ENCODE measurements at places on chromosomes 6 and 20. TPM values are rescaled to one million over a fixed set of nuclear protein-coding genes. Genes with fewer than 3 reads are reported as not detected.

DNA sequence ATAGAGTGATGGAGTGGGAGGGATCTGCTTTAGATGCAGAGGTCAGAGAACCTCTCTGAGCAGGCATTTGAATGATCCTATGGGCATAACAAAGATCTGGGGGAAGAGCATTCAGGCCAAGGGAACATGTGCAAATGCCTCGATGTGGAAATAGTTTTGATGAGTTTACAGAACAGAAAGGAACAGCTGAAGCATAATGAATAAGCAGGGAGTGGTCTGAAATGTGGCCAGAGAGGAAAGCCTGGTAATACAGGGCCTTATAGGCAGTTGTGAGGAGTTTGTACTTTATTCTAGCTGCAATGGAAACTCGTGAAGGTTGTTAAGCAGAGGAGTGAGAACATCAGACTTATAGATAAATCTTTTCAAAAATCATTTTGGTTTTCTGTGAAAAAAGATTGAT is 33.0 kb upstream of the ME1 start:
- no peak for DNase-seq

The GRM4 gene
- not detected for total RNA-seq

The MUCL3 gene
- total RNA-seq, result 0.03 TPM

The TSHZ2 gene
- 8.4 TPM for total RNA-seq

DNA sequence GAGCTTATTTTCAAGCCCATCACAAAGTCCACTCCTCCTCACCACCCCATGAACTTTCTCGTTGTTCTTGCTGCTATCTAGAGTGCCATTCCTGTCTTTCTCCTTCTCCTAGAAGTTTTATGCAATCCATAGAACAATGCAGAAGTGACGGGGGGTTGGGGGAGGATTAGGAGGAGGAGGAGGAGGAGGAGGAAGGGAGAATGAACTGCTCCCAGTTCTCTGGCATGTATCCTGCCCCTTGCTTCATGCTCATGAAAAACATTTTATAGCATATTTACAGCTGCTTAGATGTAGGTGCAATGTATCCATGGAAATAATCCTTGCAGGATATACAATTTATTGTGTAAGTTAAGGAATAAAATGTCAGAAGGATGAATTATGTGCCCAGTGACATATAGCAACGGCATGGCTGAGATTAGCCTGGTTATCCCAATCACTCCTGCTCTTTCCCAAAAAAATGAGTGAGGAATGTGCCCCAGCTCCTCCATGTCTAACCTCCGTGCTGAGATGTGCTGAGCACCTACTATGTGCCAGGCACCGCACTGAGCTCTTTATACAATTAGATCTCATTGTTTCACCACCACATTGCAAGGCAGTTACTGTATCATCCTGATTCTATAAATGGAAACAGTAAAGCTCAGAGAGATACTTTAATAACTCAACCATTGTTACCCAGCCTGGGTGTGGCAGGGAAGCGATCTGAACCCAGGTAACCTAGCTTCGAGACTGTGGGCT is 41.6 kb upstream of the TFAP2C start:
- DNase-seq, result no peak

The RAD21L1 gene
- total RNA-seq, result not detected

DNA sequence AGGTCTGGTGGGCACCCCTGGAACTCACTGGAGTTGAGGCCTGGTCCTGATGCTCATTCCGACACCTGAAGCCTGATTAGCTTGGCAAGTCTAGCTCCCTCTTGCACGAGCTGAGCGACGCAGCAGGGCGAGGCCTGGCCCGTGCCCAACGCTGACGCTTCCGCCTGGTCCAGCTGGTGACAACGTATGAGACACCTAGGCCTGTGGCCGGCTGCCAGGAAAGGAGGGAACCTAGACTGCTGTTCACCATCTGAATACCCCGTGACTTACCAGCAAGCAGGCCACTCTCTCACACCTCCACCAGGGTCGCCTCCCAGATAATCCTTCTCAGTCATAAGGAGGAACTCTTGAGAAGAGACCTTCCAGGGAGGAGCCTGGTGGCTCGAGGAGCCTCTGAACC is 24.5 kb downstream of the YTHDF1 start:
- DNase-seq, result no peak

- DNase-seq, result no peak
Measured at GRCh38 chr20:47970282-47970903, 185.1 kb upstream of the SULF2 start.

DNA sequence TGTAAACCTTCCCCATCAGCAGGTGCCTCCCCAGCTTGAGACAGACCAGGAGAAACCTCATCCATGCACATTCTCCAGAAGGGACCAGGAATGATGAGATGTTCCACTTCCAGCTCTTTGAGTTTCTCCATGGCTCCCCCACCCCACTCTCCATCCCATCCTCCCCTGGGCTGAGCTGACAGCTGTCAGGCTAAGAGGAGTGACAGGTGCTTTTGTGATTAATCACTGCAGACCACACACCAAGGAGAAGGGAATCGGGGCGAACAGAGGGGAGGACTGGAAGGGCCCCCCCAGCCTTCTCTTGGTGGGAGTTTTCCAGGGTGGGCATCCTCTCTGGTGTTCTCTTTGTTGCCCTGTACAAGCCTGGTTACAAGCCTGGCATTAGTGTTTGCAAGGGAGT is 56.1 kb upstream of the ZFAND3 start:
- no peak for DNase-seq

GRCh38 chr20:9137001-9137400 is 68.1 kb downstream of the PLCB4 start:
- DNase-seq, result no peak

GRCh38 chr6:111478064-111478476 is 4.9 kb downstream of the REV3L start:
- no peak for DNase-seq

The MOG gene
- not detected for total RNA-seq

- no peak for DNase-seq
Measured at GRCh38 chr6:127966616-127967015, 65.8 kb upstream of the THEMIS start.

DNA sequence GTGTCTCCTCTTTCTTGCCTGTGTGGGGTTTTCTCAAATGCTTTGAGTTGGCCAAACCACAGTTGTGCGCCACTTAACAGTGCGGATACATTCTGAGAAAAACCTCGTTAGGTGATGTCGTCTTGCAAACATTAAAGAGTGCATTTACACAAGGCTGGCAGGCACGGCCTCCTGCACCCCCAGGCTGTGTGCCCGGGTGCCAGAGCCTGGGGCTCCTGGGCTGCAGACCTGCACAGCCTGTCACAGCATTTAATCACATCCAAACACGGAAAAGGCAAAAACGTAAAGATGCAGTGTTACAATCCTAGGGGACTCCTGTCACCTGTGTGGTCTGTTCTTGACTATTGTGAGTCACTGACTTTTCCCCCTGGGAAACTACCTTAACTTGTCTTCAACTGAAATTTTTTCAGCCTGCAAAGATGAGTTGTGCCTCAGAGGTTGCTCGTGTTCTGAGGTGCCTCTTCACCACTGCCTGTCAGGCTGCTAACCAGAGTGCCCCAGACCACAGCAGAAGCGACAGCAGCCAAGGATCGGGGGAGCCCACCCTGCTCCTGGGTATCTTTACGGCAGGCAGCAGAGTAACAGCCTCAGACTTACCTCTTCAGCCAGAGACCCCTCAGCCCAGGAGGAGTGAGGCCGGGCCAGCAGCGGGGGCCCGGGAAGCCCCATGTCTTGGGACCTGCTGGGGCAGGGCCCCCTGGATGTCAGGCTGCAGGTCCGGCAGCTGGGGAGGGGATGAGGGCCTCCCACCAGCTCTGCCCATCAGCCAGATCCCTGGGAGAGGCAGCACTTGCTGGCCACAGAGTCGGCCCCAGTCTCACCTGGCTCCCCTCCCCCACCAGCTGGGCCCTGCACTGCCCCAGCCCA is 683 bp upstream of the C20orf204 start:
- DNase-seq, result peak; percentile 34

DNA sequence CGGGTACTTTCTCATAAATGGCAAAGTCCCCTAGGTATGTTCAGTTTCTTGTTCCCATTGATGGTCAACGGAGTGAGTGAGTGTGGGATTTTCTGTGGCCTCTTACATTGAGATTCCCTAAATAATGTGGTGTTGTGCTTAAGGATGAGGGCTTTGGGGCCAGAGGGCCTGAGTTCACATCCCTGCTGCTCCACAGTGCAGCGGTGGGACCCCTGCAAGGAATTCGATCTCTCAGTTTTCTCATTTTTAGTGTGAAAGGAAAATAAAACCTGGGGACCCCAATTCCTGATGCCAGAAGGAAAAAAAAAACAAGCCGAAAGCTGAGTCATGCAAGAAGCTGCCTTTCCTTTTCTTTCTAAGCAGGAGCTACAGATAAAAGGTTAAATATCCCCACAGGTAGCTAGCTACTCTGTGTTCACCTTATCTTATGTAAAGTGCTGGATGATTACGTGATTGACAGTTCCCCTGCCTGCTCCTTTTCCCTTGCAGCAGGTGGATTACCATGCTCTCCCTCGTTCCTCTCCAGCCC is 120.2 kb upstream of the CLDN20 start:
- no peak for DNase-seq

The BPIFB4 gene
- not detected for total RNA-seq

GRCh38 chr20:10239954-10240353 is 21.3 kb downstream of the SNAP25 start:
- DNase-seq, result no peak

The SUMO4 gene
- total RNA-seq, result 2.7 TPM

DNA sequence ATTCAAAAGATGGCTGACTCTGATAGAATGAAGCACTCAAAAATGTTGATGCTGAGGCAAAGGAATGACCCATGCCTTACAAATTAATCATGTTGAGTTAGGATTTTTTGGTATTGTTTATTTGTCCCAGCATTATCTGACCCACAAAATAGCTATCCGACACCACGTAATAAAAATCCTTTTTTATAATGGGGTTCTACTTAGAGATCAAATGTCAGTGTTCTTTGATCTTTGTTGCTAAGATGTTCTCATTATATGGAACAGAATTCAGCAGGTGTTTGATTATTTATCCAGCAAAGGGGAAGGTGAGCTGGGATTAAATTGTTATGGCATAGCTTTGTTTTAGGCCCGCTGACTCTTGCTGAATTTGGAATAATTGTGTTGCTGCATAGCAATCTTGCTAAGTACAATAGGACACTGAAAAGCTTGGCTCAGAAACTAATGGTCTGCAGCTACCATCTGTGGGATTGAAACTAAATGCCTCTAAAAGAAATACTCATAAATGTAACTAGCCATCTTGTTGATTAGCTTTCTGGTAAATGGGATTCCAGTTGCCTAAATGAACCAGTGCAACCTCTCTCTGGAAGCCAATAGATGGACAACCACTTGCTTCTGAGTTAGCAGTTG is 180.2 kb upstream of the HDAC2 start:
- DNase-seq, result no peak

The DEFB124 gene
- not detected for total RNA-seq

GRCh38 chr6:38169221-38169976 is 349.9 kb downstream of the ZFAND3 start:
- DNase-seq, result no peak

DNA sequence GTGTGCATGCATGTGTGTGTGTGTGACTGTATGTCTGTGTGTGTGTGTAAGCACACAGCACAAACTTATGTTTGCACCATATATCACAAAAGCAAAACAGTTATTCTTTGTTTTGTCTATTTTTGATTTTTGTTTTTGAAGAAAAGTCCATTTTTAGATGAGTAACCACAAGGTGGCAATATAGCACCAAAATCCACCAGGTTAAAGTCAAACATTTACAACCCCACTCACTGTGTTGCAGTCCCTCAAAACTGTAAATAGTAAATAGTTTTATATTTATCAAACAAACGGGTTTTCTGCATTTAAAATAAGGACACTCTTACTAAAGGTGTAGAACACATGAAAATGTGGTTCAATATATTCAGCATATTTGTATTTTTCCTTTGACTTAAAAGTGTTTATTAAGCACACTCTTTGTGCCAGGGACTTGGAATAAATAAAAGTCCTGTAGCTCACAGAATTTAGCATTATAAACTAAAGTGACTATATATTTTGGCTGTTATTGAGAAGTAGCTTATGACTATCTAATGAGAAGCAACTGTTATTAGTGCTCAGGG is 118.5 kb downstream of the GFRAL start:
- no peak for DNase-seq

DNA sequence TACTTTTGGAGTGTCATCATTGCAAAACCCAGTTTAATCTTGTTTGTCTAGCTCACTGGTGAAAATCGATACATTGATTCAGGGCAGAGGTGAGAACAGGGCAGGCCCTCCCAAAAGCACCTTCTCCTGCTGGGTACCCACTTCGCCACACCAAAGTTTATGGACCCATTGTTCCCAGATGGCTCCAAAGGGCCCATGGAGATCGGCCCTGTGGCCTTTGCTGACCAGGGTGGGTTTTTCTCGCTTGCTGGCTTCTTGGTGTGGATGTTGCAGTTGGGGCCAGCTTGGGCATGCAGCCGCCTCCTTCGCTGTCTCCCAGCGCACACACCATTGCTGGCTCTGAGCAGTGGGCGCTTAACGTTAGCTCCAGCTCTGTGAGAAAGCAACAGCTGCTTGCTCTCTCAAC is 178.1 kb upstream of the PDE10A start:
- no peak for DNase-seq

DNA sequence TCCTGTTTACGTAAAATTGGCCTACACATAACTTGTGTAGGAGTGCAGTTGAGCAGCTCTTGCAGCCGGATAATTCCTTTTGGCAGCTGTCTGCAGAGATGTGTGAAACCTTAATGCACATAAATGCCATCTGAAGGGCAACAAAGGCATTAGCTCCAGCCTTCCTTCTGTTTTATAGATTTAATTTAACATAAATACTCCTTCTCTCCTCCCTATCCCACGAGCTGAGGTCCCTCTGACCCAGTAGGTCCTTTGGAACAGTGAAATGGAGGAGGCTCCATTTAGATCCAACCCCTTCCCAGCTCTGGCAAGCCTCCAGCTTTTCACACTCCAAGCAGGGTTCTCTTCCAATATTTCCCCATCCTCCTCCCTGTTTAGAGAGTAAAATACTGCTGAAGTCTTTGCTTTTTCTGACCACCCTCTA is 6.5 kb downstream of the PLEKHG1 start:
- DNase-seq, result no peak

DNA sequence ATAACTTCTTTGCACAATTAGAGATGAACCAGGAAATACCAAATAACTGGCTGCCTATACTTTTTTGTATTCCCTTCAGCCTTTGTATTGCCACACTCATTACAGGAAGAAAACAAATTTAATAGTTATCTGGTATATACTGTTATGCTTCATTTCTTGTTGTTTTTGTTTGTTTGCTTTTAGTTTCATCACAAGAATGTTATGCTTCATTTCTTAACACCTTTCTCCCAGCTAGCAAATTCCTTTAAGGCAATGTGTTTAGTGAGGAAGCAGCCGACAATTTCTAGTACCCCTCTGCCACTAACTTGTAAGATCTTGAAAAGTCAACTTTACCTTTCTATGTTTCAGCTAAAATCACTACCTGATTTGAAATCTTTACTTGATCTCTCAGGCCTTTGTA is 1.4 kb downstream of the NCOA6 start:
- DNase-seq, result no peak

The CASS4 gene
- total RNA-seq, result 2.4 TPM

The EDN3 gene
- total RNA-seq, result not detected

The POPDC3 gene
- not detected for total RNA-seq

DNA sequence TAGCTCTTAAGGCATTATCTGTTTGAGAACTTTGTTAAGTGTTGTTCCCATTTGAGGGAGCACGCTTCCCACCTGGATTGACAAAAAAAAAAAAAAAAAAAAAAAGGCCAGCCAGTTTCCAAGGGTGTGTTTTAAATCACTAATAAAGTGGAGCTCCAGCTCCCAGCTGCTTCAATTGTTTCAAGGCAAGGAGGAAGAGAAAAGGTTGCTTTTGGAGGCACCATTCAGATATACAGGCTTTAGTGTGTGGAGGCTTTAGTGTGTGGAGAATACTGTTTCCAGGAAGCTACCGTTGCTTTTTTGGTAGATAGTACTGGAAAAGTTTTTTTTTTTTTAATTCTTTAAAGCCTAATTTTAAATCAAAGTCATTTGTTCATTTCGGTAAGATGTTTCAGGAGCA is 17.3 kb downstream of the BMP2 start:
- DNase-seq, result no peak
